ENCODE measurements at places on chromosomes 16 and 17.
A peak's percentile ranks its signal among the peaks of the same experiment; 100 is the strongest.

DNA sequence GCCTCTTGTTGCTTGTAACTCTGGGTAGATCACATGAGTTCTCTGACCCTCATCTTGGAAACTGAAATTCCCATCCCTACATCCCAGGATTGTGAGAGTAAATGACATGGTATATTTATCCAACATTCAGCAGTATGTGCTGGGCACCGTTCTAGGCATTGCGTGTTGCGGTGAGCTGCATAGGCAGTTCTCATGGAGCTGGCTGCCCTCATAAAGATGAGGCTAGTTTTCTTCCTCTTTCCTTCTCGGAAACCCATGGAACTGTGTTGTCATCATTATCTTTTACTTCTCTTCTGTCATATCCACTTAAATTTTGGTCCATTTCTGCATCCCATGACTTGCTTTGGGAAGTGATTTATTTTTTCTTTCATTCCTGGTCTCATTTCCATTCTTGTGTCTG is 17.2 kb downstream of the CMIP start:
- DNase-seq, result no peak

DNA sequence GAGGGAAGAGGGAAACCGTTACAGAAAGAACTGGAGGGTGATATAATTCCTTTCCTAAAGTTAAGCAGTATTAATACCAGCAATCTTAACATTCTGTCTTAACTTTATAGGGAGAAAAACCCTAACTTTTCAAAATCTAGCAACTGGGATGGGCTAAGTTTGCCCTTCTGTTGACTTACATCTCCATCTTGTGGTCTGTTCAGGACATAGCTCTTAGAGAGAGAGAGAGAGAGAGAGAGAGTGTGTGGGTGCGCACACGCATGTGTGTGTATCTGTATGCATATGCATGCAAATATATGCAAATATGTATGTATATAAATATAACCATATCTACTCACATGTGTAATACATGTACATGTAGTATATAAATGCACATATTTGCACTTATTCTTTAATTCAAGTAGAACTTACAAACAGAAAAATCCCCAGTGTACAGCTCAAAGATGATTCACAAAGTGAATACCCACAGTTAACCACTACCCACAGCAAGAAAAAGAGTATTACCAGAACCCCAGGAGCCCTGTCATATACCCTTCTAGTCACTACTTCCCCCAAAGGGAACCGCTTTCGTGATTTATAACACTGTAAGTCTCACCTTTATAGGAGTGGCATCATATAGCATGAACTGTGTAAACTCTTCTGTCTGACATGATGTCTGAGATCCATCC is 46.5 kb downstream of the STX8 start:
- DNase-seq, result peak; percentile 8

- DNase-seq, result no peak
Measured at GRCh38 chr16:67169642-67170167, 633 bp upstream of the NOL3 start.

- no peak for DNase-seq
Measured at GRCh38 chr16:9206156-9206555, 114.7 kb downstream of the HAPSTR1 start.

DNA sequence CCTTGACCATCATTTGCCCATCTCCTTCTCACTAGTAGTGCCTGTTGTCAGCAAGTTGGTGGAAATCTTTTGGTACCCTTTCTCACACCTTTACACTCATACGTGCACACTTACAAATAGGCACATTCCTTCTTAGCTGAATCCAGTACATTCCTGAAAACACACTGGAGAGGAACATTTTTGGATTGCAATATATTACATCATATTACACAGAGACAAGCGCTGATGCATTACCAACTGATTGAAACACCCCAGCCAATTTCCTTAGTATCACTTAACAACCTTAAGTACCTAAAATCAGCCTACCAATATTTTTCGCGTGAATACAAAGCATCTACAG is 64.1 kb downstream of the PLCG2 start:
- no peak for DNase-seq

- no peak for DNase-seq
Measured at GRCh38 chr16:533391-534123, 6.0 kb downstream of the CAPN15 start.

DNA sequence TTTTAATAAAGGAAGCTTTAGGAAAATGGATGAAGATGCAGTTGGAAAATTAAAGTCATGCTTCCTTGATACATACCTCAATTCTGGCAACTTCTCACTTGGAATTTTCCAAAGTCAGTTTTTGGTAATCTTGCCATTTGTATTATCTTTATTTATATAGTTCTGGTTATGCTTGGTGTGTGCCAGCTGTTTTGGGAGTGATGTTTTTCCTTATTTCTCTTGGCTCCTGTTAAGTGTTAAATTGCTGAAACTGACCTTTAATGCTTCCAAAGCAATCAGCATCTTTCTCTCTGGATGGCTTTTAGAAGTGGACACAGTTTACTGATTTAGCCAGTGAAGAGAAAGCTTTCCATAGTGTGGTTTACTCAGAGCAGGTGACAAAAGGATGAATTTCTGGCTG is 70.1 kb upstream of the HAS3 start:
- no peak for DNase-seq

DNA sequence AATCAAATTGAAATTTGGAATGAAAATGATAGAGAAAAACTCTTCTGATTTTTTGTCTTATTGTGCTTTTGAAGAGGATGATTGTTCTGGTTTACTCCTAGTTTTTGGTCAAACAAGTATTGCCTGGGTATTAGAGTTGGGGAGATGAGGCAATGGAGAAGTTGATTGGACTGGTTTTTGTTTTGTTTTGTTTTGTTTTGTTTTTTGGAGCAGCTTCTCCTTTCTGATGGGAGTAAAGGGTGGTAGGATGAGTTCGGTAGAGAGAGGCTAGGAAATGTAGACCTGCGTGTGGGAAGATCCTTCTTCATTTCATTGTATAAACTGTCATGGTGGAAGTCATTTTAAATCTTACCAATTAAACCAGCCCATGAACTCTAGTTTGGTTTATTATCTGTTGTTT is 17.7 kb downstream of the ATP6V0A1 start:
- no peak for DNase-seq

DNA sequence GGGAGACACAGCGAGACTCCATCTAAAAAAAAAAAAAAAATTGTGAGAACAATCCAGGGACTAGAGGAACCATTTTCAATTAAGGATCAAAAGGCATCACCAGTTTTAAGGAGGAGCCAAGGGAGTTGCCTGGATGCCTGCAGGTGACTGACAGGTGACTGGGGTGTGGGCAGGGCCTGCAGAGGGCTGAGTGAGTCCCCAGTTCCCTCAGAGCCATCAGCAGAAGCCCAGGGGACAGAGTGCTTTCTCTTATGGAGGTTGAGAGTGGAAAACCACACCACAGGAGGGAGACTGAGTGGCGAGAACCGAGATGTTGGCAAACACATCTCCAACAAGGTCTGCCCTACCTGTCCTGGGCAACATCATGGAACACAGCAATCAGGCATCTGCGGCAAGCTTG is 27.1 kb upstream of the CREBBP start:
- no peak for DNase-seq

DNA sequence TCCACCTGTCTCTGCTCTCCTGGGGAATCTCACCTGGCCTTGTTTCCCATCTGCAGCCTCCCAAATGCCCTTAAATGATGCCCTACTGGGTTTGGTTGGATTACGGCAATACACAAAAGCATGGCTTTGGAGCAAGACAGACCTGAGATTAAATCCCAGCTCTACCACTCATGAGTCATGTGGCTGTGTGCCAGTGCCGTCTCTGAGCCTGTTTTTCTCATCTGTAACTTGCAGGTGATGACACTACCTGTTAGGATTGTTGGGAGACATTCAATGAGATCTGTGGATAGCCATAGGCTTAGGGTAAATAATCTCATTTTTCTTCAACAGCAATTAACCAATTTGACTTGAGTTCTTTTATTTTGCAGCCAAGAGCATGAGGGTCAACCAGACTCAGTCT is 240.3 kb downstream of the MAF start:
- DNase-seq, result peak; percentile 20

DNA sequence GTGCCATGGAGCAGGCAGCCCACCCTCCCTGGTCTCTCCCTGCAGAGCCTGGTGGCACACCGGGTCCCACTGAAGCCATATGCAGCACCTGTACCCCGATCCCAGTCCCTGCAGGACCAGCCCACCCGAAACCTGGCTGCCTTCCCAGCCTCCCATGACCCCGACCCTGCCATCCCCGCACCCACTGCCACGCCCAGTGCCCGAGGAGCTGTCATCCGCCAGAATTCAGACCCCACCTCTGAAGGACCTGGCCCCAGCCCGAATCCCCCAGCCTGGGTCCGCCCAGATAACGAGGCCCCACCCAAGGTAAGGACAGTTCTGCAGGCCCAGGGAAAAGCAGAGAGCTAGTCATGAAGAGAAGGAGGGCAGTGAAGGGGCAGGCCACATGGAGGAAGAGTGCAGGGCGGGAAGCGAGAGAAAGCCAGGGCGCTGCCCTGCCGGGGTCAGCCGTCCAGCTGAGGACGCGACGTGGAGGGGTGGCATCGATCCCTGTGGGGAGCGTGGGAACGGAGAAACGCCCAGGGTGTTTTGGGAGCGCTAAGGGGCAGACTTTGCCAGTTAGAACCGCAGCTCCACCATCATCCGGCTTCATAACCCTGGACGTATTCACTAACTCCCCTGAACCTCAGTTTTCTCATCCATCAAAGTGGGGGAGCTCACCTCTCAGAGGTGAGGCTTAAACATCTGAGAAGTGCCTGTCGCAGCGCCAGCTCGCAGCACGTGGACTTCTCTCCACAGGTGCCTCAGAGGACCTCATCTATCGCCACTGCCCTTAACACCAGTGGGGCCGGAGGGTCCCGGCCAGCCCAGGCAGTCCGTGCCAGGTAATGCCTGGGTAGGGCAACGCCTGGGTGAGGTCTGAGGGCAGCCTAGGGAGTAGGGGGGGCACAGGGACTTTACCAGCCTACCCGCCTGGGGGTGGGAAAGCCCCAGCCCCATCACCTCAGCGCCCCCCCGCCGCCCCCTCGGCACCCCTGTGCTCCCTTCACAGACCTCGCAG is 7.6 kb upstream of the C17orf107 start:
- DNase-seq, result no peak

- no peak for DNase-seq
Measured at GRCh38 chr16:21116148-21116693, 34.4 kb downstream of the DNAH3 start.

DNA sequence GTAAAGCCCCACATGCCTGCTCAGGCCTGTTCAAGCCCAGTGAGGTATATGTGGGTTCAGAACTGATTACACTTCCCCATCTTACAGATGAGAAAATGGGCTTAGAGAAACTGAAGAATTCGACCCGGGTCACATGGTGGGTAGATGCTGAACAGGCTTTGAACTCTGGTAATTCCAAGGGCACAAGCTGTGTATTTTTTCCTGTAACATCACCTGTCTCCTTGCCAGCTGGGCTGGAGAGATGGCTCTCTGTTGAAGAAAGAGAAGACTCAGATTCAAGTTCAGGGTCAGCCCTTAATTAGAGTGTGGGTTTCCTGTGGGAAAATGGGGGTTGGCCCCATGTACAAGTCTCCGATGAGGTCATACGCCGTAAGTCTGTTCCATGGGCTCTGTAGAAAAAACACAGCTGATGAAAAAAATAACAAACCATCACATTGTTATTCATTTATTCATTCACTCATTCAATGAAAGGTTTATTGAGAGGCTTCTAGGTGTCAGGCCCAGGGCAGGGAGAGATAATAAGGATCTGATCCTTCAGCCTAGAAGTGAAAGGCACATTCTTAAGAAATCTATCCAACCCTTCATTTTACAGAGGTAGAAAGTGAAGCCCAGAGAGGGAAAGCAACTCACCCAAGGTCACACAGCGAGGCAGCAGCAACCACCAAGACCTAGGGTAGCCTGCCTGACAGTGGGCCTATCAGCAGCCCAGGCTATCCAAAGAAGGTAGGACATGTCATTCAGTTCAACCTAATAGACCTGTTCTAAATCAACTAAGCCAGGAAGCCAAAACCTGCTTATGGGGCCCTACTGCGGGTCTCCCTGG is 482.8 kb downstream of the SOX9 start:
- DNase-seq, result peak; percentile 87

DNA sequence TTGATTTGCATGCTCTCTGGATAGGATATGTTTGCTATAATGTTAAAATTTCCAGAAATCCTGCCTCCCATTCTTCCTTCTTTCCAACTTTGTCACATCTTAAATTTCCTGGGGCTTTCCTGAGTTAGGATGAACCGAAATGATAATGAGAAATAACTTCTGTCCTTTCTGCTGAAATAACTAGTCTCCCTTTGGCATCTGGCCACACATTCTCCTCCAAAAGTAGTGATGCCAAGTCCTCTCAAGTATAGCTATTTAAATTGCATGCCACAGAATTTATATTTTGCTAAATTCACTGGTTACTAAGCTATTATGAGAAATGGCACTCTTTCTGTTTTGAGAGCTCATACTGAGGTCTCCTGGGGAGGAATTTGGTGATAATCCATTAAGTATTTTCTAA is 30.6 kb downstream of the FAM20A start:
- DNase-seq, result no peak

GRCh38 chr17:67027031-67027628 is 17.2 kb upstream of the CACNG1 start:
- DNase-seq, result no peak

- DNase-seq, result no peak
Measured at GRCh38 chr16:57163842-57164241, 22.0 kb downstream of the PSME3IP1 start.

GRCh38 chr17:10875984-10876555 is 38.2 kb upstream of the PIRT start:
- peak; percentile 11 for DNase-seq

- no peak for DNase-seq
Measured at GRCh38 chr17:6780886-6781285, 4.9 kb downstream of the FBXO39 start.

- no peak for DNase-seq
Measured at GRCh38 chr17:39962642-39963220, at the start of gene GSDMA. Gene GSDMA (plus strand): TSS chr17:39963004. CDS start chr17:39965688, 2,684 bp downstream.

DNA sequence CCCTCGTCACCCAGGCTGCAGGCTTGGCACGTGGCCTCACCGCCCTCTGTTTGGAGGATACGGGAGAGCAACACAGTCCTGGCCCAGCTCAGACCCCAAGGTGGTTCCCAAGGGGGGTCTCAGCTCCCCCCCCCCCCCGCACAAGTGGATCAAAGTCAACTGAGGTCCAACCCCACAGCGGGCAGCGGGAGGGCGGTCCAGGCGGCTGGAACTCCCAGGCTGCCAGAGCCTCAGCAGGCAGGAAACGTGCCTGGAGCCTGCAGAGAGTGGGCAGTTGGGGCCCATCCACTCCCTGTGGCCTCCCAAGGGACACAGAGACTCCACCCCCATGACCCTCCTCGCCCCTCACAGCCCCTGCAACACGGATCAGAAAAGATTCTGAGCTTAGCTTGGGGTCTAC is 36.7 kb downstream of the PIEZO1 start:
- DNase-seq, result no peak

GRCh38 chr17:62715882-62716390 is 88.5 kb downstream of the MRC2 start:
- DNase-seq, result no peak

- DNase-seq, result peak; percentile 81
Measured at GRCh38 chr16:74448990-74449389, 27.7 kb upstream of the CLEC18B start.
